Retina (tissue), 1 donor: ENCODE measurements at places on chromosomes 2 and 18.
A peak's percentile ranks its signal among the peaks of the same experiment; 100 is the strongest.

GRCh38 chr18:37322492-37323035, 243.0 kb downstream of the CELF4 start:
- peak; percentile 86 for DNase-seq

- no peak for DNase-seq
Observed at GRCh38 chr18:61133783-61134182, 199.4 kb upstream of the CDH20 start.

DNA sequence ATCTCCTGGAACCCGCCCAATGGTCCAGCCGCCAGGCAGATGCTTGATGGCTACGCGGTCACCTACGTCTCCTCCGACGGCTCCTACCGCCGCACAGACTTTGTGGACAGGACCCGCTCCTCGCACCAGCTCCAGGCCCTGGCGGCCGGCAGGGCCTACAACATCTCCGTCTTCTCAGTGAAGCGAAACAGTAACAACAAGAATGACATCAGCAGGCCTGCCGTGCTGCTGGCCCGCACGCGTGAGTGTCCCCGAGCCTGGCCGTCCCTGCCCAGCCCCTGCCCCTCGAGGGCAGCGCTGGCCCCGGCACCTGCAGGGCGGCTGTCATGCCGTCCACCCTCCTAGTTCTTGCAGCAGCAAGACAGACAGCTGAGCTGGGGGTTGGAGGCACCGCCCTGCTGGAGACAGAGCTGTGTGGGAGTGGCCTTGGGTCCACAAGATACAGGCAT, 36.7 kb downstream of the MTERF4 start:
- DNase-seq: no peak

- DNase-seq: no peak
Observed at GRCh38 chr2:145199827-145200706, 680.1 kb upstream of the ZEB2 start.

DNA sequence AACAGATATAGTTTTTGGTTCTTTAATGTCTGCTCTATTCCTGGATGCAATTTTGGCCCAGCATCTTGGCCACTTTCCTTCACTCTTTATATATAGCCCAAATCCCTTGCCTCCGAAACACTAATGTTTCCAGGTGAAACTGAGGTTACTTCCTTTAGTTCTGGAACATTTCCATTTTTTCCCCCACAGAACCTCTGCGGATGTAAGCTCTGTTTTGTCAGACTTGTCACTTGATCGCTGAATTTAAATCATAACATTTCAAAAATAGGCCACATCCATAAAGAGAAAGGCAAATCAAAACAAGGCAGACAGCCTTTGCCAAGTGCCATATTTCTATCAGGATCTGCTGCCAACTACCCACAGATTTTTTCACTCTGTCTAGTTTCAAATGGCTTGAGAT, 115.1 kb downstream of the ANKRD44 start:
- DNase-seq: no peak

DNA sequence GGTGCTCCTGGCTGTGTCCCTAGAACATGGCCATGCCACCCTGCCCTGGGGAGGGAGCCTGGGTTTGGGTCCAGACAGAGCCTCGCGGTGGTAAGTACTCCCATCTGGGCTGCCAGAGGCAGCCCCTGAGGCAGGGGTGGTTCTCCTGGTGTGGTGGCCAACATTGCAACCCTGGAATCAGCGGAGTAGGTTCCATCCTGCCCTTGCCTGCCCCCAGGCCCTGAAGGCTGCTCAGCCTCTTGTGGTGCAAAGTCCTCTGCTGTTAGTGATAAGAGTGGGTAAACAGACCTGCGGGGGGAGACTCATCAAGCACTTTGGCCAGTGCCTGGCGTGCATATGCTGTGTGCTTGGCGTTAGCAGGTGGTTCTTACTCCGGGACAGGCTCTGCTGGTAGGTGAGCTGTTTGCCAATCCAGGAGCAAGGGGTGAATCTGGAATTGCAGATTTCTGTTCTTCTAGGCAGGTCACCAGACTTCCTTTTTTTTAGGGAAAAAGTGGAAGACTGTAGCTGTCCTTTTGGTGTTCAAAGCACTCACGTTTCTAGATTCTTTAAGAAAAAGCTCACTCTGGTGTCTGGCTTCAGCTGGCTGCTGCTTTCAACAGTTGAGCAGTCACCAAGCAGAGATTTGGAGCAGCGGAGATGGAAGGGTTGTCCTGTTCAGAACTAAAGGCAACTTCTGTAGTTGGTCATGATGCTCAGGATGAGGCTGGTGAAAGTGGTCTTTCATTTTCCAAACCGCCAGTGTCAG, 3.2 kb downstream of the CNNM3 start:
- no peak for DNase-seq

- DNase-seq: no peak
Observed at GRCh38 chr2:216634370-216635148, 1.3 kb downstream of the IGFBP2 start.

GRCh38 chr18:74373428-74373827, 57.8 kb downstream of the C18orf63 start:
- no peak for DNase-seq
